ENCODE measurements at places on chromosomes 3 and 15. TPM values are rescaled to one million over a fixed set of nuclear protein-coding genes. Genes with fewer than 3 reads are reported as not detected.

- no peak for DNase-seq
Measured at GRCh38 chr3:155302481-155302880, 9.0 kb upstream of the STRIT1 start.

GRCh38 chr15:85430406-85431204 is 50.2 kb downstream of the AKAP13 start:
- no peak for DNase-seq

CCRL2 gene
- 0.71 TPM for total RNA-seq

DNA sequence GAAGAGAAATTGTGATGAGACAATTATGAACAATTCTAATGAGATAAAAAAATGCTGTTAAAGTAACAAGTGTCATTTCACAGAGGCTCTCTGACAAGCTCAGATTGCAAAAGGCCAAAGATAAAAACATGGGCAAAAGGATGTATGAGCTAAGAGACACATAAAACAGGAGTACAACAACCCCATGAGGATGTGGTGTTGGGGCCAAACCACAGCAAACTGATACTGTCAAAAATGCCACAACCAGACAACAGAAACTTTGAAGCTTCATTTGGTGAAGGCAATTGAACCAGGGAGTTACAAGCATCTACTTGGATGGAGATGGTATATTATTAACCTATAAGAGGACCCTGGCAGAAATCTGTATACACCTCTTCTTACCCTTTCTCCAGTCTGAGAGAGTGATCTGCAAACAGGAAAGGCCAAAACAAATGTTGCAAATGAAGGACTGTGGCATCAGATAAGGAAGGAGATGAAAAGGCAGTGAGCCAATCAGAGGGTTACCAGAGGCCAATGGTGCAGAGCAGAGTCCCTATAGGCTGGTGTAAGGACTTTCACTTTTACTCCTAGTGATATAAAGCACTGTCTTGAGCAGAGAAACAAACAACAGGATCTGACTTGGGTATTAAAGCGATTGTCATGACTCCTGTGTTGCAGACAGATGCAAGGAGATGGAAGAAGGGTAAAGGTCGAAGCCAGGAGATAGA is 659.0 kb downstream of the NTRK3 start:
- no peak for DNase-seq

CCDC9B gene
- total RNA-seq, result 43.9 TPM

KBTBD8 gene
- total RNA-seq, result 1.4 TPM

GRCh38 chr3:12973827-12974226 is 99.4 kb downstream of the IQSEC1 start:
- DNase-seq, result no peak

- DNase-seq, result no peak
Measured at GRCh38 chr3:173055228-173055933, 85.7 kb downstream of the SPATA16 start.

DCLK3 gene
- 0.14 TPM for total RNA-seq

DNA sequence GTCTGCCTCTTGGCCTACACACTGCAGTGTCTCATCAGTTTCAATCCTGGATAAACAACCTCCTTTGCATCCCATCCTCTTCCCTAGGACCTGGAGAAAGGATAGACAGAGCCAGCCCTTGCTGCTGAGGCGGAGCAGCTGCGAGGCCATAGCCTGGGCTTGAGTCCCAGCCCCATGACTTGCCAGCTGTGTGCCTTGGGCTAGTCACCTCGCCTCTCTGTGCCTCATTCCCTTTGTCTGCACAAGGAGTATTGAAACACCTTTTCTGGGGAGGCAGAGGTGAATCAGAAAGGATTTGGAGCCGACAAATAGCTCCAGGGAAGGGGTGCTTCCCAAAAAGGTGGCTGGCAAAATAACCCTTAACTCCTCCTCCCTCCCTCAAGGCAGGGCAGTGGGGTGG is 65.0 kb upstream of the SLC6A1 start:
- no peak for DNase-seq

- peak; percentile 22 for DNase-seq
Measured at GRCh38 chr15:77025941-77026411, 31.1 kb downstream of the PSTPIP1 start.

KCNH8 gene
- total RNA-seq, result 0.83 TPM

DNA sequence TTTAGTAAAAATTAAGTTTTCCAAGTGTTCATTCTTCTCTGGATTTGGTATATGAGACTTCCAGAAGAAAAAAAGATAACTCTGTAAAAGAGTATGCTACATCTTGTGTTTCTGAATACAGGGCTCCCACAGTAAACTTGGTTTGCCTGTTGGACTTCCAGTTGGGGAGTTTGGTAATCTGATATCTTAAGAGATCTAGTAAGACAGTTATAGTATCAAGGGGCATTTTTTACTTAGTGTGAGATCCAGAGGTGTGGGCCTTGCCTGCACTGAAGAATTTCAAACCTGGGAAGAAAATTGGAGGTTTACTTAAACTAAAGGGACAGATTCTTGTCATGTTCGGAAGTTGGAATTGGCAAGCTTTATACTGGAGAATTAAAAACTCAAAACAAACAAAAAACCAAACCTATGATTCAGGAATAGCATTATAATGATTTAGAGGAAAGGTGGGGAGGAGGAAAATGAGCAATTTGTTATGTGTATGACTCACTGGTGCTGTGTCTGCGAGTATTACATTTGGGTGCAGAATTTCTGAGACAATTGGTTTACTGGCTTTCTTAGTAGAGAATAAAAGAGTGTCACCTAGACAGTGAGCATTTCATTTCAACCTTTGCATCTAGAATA is 58.9 kb upstream of the ULK4 start:
- no peak for DNase-seq

- DNase-seq, result no peak
Measured at GRCh38 chr3:126252373-126252772, 72.0 kb upstream of the ALDH1L1 start.

GRCh38 chr3:122714273-122714672 is 33.6 kb downstream of the PARP14 start:
- DNase-seq, result no peak

DNA sequence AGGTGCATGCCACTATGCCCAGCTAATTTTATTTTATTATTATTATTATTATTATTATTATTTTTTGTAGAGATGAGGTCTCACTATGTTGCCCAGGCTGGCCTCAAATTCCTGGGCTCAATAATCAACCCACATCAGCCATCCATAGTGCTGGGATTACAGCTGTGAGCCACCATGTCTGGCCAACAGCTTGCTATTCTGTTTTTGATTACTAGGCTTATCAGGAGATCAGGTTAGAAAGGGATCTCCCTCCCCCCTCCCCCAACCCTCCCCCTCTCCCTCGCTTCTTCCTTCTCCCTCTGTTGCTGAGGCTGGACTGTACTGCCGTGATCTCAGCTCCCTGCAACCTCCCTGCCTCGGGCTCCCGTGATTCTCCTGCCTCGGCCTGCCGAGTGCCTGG is 8.6 kb downstream of the CLN6 start:
- peak; percentile 6 for DNase-seq

- DNase-seq, result no peak
Measured at GRCh38 chr3:161293381-161293780, 72.3 kb downstream of the NMD3 start.

CORO2B gene
- total RNA-seq, result 3.7 TPM

GRCh38 chr3:12396471-12396870 is 87.8 kb upstream of the TSEN2 start:
- no peak for DNase-seq

GRCh38 chr3:23682646-23683045 is 123.1 kb upstream of the UBE2E1 start:
- DNase-seq, result no peak

CD80 gene
- total RNA-seq, result 2.2 TPM

- no peak for DNase-seq
Measured at GRCh38 chr3:188160751-188161150, 6.8 kb downstream of the LPP start.

DNA sequence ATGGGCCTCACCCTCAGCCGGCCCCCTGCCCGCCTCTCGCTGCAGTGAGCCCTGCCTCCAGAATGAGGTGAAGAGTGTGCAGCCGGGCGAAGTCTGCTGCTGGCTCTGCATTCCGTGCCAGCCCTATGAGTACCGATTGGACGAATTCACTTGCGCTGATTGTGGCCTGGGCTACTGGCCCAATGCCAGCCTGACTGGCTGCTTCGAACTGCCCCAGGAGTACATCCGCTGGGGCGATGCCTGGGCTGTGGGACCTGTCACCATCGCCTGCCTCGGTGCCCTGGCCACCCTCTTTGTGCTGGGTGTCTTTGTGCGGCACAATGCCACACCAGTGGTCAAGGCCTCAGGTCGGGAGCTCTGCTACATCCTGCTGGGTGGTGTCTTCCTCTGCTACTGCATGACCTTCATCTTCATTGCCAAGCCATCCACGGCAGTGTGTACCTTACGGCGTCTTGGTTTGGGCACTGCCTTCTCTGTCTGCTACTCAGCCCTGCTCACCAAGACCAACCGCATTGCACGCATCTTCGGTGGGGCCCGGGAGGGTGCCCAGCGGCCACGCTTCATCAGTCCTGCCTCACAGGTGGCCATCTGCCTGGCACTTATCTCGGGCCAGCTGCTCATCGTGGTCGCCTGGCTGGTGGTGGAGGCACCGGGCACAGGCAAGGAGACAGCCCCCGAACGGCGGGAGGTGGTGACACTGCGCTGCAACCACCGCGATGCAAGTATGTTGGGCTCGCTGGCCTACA is 8.5 kb downstream of the GRM2 start:
- DNase-seq, result peak; percentile 60

- DNase-seq, result peak; percentile 75
Measured at GRCh38 chr3:58630076-58630709, 36.4 kb downstream of the FAM3D start.

DNA sequence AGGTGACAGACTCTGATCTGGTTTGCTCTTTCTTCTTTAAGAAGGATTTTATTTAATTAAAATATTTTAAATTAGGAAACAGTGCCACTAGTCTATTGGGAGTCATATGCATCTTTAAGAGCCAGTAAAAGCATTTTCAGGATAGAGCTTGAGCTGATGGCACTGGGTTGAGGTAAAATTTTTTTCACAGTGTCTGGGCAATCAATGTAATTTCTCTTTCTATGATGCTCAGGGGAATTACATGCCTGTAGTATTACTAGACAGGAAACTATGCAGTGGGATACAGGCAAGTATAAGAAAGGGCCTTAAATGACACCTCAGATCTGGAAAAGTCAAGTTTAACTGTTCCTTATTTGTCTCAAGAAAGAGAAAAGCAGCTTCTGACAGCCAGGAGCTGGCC is 76.4 kb downstream of the GAP43 start:
- DNase-seq, result no peak

GRCh38 chr3:131386429-131387165 is 5.0 kb downstream of the NUDT16 start:
- DNase-seq, result peak; percentile 84

All from sigmoid colon (tissue), 7 donors.